ENCODE measurements at places on chromosomes 6 and 20. TPM values are rescaled to one million over a fixed set of nuclear protein-coding genes. Genes with fewer than 3 reads are reported as not detected.

Gene NKX2-4
- not detected for total RNA-seq

Gene TPX2
- total RNA-seq, result 104 TPM

Gene PHACTR3
- total RNA-seq, result not detected

Gene ARMC12
- 0.22 TPM for total RNA-seq

Gene FAM229B
- 23.1 TPM for total RNA-seq

Gene RSPH4A
- 0.12 TPM for total RNA-seq
